CD4-positive, CD25-positive, alpha-beta regulatory T cell (primary cell): ENCODE measurements at places on chromosomes 5 and 9.

GRCh38 chr9:34437006-34437925 lies 21.1 kb downstream of the FAM219A start:
- DNase-seq = peak; percentile 88

DNA sequence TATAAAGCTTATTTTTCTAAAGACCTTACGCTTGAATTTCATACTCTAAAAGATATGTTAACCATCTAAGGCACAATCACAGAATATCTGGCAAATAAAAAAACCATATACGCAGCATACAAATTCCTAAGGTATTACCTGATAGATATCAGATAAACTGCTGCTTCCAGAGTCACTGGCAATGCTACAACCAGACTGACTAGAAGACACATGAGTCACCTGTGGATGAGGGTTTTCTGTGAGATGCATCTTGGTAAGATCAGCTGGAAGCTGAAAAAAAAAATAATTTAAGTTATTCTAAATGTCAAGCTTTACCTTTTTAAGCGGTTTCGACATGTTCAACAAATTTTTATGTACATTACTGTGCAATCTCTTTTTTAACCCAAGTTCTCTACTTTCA lies 113.8 kb downstream of the RAPGEF6 start:
- no peak for DNase-seq

GRCh38 chr5:32443145-32443540 lies 1.4 kb downstream of the ZFR start:
- DNase-seq = peak; percentile 10

- no peak for DNase-seq
Measured at GRCh38 chr9:104868687-104869404, 59.1 kb downstream of the ABCA1 start.

GRCh38 chr5:73654171-73654811 lies 28.3 kb downstream of the ARHGEF28 start:
- no peak for DNase-seq

DNA sequence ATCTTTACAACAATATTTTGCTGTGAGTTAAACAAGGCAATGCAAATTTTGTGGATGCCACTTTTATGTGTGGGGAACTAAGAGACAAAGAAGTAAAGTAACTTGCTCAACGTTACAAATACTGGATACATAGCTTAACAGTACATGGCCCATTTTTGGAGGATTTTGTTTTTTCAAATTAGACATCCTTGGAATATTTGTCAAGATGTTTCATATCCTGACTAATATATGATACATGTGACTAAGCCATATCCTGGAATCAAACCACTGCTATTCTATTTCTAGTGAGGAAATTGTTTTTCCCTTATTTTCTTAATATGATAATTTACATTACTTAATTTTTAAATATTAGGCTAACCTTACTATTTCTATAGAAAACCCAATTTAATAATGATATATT lies 529.8 kb downstream of the DMRTA1 start:
- no peak for DNase-seq

DNA sequence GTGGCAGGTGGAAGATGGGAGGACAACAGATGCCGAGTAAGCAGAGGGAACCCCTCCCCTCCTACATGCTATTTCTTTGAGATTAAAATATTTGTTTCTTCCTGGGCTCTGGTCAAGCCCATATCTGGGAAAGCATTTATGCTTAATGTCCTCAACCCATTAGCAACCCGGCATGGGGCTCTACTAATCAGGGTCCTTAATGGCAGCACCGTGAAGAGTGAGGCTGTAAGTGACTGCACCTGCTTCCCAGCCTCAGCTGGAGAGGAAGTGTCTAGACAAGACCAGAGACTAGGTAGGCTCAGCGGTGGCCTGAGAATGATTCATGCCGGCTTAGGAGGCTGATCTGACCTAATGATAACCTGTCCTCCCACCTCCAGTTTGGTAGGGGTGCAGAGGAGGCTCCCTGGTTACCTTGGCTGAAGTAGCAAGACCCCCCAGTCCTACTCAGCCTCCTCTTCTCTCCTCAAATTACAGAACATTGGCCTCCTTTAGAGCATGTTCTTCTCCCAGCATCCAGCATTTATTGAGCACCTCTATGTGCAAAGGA lies 61.3 kb upstream of the HSPA9 start:
- DNase-seq = no peak

DNA sequence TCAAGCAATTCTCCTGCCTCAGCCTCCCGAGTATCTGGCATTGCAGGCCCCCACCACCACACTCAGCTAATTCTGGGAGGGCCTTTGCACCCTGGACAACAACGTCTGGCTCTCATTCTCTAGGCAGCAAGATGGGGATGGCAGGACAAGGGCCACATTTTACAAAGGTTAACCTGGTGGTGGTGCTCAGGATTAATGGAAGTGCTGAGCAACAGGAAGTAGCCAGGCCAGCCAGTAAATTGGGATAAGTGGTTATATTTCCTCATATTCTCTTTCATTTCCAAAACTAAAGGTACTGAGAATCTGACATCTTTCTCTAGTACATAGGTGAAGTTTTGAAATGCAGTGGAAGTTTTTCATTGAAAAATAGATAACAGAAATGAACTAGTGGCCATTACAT lies 24.7 kb upstream of the ASPN start:
- no peak for DNase-seq

DNA sequence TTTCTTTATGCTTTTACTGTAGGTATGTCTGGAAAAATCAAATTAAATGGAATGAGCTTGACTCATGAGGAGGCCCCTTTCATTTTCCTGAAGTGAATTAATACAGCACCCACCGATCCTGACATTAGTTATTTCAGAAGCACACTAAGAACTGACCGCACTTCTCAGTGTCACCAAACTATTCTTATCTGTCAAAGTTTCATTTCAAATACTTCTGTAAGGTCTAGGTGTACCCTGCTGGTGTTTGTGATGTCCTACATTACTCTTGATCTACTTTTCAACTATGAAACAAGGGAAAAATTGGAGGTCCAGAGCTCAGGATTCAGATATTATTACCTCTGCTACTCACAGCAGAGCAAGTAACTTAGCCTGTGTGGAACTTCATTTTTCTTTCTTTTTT lies 1.8 kb upstream of the TEK start:
- DNase-seq = no peak

GRCh38 chr5:41157272-41157894 lies 55.9 kb downstream of the C6 start:
- no peak for DNase-seq

- no peak for DNase-seq
Measured at GRCh38 chr5:86143837-86144236, 473.9 kb upstream of the COX7C start.

DNA sequence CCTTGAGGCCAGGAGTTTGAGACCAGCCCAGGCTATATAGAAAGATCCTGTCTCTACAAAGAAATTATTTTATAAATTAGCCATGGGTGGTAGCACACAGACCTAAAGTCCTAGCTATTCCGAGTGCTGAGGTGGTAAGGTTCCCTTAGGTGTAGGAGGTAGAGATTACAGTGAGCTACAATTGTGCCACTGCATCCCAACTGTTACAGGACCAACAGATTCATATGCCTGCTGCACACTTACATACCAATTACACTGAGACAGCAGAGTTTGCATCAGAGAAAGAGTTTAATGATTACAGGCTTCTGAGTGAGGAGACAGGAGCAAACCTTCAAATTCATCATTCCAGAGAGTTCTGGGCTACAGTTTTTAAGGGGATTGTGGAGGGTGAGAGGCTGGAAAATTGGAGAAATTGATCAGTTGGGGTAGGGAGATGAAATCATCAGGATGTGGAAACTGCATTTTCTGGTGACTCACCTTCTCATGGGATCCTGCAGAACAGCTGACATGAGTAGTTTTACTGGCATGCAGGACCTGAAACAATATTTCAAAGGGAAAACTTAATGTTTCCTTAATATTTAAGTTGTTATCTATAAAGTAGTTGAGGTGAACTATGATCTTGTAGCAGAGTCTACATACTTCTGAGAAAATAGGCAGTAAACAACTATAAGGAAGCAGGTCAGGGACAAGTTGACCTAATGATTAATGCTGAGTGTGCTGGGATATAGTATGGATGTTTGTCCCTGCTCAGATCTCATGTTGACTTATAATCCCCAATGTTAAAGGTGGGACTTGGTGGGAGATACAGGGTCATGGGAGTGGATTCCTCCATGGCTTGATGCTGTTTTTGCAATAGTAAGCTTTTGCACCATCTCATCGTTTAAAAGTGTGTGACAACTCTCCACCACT lies 54.7 kb downstream of the ANXA2R start:
- DNase-seq = no peak
